ENCODE measurements at places on chromosomes 2 and 18.

DNA sequence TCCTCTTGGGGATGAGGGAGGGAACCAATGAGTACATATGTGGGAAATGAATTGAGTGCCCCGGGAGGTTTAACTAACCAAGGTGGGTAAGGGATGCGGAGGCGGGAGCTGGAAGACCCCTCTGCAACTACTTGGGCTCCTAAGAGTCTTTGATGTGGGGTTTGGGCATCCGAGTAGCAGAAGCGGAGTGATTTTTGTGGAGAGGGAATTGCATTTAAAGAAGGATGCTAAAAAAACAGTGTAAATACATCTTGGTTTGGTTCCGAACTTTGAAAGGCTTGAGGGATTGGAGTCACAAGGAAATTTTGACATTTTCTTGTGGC lies 215.7 kb downstream of the MCFD2 start:
- DNase-seq: no peak

DNA sequence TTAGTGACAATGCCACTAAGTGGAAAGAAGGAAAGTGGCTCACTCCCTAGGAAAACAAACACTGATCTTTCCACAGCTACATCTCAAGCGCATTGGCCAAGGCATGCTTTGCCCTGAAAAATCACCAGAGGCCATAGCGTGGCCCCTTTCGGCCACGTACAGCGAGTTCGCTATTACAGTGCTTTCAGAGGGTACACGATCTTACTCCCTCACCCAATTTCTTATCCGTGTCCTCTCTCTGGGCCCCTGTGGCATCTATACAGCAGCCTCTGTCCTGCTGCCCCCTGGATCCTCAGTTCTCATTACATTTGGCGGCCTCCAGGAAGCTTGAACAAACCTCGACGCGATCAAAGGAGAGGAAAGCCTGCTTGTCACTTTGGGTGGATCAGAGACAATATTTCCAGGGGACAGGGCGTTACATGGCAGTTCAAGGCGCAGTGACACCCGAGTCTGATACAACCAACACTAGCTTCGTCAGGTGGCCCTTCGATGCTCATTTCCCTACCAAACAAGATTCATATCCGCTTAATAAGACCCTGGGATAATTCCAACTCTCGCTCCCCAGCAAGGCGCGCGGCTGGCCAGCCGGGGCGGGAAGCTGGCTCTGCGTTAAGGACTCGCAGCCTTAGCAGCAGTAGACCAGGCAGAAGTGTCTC lies 941 bp downstream of the SKOR2 start:
- DNase-seq: no peak

DNA sequence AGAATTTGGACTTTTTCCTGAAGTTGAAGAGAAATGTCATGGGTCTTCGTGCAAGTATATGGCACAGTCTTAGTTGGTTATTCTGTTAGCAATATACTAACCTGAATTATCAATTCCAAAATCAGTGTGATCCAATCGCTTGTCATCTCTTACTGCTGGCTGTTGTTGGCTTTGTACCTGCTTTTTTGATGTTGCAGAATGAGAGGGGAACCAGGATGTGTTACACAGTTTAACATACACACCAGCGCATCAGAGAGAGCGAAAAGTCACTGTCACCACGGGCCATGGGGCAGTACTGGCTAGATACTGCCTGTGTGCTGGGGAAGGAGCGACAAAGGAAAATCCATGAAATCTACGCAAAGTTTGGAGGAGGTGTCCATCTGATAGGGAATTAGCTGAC lies 59.3 kb upstream of the SPP2 start:
- no peak for DNase-seq

GRCh38 chr18:56481751-56482150 lies 156.6 kb downstream of the TXNL1 start:
- no peak for DNase-seq

Measured in AG10803 (cell line).